Stimulated activated naive CD4-positive, alpha-beta T cell treated with Interleukin-2 at 50 U/mL for 16 hours (primary cell): ENCODE measurements at places on chromosomes 3 and 15.

- DNase-seq = no peak
Observed at GRCh38 chr15:57548835-57549234, 42.9 kb upstream of the MYZAP start.

- DNase-seq = no peak
Observed at GRCh38 chr3:142846779-142847577, 41.9 kb downstream of the PCOLCE2 start.

DNA sequence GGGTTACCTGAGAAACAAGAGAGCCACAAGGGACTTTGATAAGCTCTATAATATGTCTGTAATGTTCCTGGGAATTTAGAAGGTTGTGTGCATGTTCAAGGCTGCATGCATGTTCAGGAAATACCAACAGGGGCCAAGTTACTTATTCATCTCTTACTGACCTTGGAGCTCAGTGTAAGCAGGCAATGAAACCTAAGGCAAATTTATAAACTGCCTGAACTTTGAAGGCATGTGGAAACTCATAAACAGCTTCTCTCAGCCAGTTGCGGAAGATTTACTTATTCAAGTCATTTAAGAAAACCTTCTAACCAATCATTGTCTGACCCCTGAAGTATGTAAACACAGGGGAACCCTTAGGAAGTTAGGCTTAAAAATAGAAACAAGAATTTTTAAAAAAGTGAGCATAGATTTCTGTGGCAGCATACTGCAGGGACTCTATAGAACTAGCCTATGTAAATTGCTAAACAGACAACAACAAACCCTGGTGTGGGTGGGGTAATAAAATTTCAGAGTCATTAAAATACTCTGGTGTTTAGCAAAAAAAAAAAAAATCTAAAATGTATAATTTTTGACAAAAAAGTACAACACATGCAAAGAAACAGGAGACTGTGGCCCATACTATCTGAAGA, 57.2 kb downstream of the SLC15A2 start:
- no peak for DNase-seq

GRCh38 chr3:123832692-123833397, 51.3 kb downstream of the MYLK start:
- no peak for DNase-seq

- no peak for DNase-seq
Observed at GRCh38 chr3:10193692-10194327, 29.1 kb downstream of the IRAK2 start.

GRCh38 chr3:26308454-26308853, 314.1 kb upstream of the LRRC3B start:
- DNase-seq = no peak

DNA sequence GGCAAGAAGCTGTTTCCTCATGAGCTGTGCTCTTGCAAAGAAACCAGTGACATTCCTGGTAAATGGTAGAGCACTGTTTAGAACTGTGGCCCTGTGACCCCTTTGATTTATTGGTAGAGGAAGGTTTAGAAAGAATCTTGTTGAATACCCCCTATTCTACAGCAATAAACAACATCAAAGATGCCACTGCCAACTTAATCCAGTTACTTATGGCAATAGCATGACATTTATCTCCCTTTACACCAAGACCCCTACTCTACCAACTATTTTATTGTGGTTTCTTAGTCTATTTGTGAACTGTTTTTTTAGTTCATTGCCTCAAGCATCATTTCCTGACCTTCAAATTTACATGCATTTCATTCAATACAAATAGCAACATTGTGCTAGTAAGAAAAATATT, 288.6 kb downstream of the EPHA3 start:
- no peak for DNase-seq

- no peak for DNase-seq
Observed at GRCh38 chr3:8556473-8556869, 54.8 kb downstream of the LMCD1 start.

DNA sequence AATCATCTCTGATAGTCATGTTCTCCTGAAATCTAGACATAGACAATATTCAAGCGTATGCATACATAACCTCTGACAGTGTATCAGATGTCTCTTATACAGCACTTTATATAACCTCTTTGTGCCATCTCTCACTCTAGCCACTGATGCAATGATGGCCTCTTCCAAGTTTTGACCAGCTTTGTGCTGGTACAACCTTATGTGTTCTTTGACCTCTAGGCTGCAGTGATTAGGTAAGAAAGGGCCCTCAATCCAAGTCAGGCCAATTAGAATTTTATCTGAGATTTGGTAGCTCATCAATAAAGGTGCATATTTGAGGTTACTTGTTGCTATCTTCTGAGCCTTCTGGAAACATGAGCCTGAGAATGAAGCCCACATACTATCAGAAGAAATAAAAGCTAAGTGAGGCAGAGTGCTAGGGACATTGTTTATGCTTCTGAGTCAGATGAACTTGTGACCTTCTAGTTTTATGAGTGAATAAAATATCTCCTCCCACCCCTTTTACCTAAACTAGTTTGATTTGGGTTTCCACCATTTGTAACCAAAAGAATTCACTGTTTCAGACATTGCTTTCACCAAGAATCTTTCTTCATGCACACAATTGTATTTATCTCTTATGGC, 283.2 kb upstream of the SUCLG2 start:
- no peak for DNase-seq

DNA sequence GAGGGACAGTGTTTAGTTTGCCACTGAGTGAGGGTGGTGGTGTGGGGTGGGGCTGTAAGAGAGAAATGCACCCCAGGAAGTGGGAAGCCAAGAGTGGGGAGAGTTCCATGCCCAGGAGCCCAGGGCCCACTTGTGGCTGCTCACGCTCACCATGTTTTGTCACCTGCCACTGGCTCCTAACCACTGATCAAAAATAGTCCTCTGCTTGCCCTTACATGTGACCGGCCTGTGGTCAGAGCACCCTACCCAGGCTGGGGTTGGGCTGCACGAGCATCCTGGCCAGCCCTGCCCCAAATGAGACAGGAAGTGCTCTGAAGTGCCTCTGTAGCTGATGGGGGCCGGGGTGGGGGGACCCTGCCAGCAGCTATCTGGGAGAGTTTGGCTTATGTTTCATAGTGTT, 216.3 kb downstream of the RPLP1 start:
- no peak for DNase-seq

DNA sequence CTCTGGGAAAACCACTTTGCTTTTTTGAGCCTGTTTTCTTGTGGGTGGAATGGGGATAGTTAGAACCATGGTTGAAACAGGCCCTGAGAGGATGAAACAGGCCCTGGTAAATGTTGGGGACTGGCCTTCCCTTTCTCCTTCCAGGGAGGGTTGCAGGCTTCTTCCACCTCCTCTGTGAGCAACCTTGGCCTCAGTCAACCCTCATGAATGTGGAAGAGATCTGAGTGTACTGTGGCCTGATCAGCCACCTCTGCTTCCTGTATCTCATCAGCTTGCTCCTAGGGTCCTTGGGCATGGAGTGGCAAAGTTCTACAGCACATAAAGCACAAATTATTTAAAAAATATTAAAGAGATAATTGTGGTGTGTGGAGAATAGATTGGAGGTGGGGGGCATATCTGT, 17.6 kb upstream of the TRH start:
- no peak for DNase-seq

- DNase-seq = no peak
Observed at GRCh38 chr3:77372634-77373346, 332.9 kb downstream of the ROBO2 start.

DNA sequence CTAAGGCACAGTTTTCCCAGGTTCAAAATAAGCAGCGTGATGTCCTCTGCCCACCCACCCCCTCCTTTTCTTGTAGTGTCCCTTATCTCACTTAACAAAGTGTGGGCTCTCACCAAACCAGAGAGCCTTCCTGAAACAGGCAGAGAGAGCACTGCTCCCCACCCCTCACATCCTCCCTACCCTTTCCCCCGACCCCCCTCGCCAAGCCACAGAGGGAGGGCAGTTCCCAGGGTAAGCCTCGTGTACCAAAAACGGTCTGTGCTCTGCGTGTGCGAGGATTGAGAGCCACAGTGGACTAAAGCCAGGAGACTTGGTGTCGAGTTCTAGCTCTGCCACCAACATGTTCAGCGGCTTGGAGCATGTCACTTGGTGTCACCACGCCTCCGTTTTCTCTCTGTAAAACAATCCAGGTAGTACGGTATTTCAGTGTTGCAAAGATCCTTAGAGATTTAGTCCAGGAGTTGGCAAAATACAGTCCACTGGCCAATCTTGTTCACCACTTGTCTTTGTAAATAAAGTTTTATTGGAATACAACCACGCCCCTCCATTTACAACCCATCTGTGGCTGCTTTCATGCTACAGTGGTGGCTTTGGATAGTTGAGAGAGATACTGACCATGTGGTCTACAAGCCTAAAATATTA, 249.9 kb downstream of the OPA1 start:
- no peak for DNase-seq

DNA sequence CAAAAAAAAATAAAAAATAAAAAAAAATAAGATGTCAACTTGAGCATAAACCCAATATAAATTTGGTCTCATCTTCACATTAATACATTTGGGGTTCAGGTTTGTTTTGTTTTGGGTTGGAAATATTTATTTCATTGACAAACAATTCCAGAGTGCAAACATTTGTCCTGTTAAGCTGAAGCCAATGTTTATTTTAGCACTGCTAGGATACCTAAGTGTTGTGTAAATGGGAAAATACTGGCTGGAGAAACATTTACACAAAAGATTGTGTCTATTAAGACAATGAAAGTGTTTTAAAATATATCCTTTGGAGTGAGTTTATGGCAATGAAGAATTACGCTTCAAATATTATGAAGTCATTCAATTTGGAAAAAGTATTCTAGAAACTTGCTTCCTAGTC, 91.1 kb downstream of the MEIS2 start:
- DNase-seq = no peak

DNA sequence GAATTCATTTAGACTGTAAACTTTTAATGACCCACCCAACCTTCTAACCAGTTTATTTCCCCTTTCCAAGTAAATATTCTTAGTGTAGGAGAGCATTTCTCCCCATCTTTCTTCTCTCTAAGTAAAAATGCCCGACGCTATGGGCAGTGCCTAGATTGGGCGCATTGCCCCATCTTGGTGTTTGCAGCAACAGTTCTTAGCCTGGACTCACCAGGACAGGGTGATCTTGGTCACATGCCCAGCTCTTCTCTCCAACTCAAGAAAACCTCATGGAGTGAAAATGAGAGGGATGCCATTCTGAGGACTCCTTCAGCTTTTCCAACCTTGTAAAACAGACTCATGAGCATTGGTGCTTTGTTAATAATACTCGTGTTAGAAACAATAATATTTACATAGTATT, 76.7 kb downstream of the GHSR start:
- DNase-seq = no peak
